ENCODE measurements at places on chromosomes 12 and 14.

DNA sequence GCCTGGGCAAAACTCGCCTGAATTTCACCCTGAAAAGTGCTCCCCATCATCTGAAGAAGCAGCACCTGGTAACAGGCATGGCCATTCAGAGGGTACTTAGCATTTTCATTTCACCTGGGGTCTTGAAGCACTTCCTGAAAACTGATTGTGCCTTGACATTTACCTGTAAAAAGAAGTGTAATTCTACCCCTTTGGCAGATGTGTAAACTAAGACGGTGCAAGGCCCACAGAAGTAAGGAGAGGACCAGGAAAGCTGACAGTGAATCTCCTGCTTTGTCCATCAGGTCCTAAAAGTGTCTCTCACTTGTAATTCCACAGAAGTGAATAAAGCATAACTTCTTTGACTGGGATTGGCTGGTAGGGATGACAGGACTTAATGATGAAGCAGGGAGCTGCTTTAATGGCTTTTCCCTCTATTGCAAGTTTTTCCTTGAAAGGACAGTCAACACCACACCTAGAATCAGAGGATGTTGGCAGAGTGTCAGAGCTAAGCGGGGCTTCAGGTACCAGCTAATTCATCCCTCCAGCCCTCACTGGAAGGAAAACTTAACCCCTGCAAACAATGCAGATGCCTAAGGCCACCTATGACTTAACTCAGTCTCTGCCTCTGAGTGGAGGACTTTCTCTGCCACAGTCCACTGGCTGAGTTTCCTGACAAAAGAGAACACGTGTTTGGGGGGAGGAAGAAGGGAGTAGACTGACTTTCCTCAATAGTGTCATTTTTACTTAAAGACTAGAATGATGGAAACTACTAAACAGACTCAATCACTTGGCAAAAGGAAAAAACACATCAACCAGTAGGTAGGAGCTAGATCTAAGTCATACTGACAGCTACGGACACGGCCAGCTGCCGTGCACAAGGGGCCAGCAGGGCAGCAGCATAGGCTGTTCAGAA, 74.7 kb downstream of the NUAK1 start:
- no peak for DNase-seq

- DNase-seq: no peak
Observed at GRCh38 chr12:3078086-3078820, 1.1 kb downstream of the TSPAN9 start.

GRCh38 chr12:58450868-58451482, 469.3 kb downstream of the LRIG3 start:
- no peak for DNase-seq

DNA sequence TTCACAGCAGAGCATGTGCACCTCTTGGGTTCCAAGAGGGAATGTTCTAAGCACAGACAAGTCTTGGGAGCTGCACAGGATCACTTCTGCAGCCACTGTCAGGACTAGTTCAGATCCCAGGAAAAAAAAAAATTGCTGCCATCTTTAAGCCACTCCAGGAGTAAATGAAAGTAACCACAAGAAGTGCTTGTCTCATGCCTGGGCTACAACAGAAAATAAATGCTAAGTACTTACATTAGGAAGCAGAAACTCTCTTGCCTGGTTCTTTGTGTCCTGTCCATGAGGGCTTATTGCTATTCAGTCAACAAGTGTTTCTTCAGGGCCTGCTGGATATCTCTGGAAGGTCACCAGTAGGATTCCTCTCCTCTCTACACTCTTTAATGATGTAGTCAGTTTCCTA, 176.1 kb downstream of the KTN1 start:
- DNase-seq: no peak

GRCh38 chr14:31926652-31927347, 150.3 kb upstream of the ARHGAP5 start:
- DNase-seq: no peak

DNA sequence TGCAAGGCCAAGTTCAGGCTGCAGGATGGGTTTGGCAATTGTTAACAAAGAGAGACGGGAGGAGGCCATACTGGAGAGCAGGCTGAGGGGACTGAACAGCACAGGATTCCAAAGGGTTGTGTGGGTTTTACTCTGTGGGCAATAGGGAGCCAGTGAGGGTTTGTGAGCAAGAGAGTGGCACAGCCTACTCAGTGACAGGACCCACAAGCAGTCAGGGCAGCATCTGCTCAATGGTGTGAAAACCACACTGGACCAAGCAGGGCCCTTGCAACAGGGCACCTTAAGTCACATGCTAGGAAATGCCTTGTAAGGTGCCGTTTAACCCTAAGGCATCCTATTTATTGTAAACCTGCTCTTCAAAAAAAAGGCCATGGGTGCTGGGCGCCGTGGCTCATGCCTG, 22.0 kb downstream of the SYNE3 start:
- DNase-seq: no peak

- DNase-seq: no peak
Observed at GRCh38 chr14:91873471-91874415, 6.4 kb upstream of the TC2N start.
